ENCODE measurements at places on chromosomes 4 and X.
A peak's percentile ranks its signal among the peaks of the same experiment; 100 is the strongest.

GRCh38 chr4:111466811-111467604 lies 678.2 kb upstream of the FAM241A start:
- DNase-seq: peak; percentile 26

DNA sequence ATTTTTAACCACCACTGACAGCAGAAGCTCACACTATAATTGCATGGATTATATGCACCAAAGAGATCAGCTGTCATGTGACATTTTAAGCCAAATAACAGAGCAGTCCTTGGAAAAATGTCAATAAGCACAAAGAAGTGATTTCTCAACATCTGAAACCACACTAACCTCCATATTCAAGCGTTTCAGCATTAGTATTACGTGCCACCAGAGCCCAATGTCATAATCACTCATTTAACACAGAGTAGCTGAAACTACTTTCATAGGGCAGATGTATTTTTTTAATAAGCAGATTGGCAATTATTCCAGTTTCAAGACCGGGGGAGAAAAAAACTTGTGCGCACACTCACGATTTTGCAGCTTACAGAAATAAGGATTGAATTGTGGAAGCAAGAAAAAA lies 76.6 kb downstream of the SH3KBP1 start:
- no peak for DNase-seq

- DNase-seq: no peak
Measured at GRCh38 chr4:92120810-92121498, 182.8 kb upstream of the GRID2 start.

DNA sequence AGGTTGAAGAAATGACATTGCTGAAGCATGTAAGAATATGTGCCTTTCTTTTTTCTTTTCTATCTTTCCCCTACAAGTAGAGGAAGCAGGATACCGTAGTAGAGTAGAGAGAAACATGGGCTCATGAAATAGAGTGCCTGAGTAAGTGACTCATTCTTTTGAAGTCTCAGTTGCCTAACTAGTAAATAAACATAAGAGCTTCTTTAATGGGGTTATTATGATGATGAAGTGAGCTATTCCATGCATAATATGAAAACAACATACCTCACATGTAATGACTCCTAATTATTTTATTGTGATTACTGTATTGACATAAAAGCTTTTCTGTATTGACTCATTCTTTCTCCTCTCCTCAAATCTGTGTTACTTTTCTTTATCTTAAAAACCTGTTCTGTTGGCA lies 1538.2 kb downstream of the TECRL start:
- DNase-seq: no peak

DNA sequence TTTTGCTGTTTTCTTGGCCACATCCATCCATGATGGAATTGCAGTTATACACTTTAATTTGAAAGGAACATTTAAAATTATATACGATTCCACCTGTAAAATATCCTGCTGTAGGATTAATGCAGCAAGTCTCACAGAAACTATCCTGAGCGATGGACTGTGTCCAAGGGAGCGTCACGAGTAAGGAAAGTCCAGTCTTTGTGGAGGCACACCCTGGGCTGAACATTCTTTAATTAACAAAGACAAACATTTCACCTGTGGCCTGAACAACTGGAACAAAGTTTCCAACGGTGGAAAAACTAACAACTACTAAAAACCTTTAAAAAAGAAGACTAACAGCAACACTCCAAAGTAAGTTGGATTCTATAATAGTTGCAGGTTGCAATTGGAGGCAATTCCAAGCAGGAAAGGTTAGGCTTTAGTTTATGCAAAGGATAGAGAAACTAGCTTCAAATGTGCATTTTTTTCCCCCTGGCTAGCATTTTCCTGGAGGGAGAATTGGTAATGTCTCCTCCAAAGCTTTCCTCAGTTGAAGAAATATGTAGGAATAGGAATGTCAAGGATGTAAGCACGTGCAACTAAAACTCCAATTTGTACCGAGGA lies 11.0 kb downstream of the EREG start:
- no peak for DNase-seq

- no peak for DNase-seq
Measured at GRCh38 chr4:151750156-151750555, 10.7 kb downstream of the GATB start.

GRCh38 chr4:7189475-7190277 lies 2.7 kb upstream of the SORCS2 start:
- DNase-seq: no peak

GRCh38 chr4:54784161-54784671 lies 126.5 kb downstream of the KIT start:
- peak; percentile 91 for DNase-seq

DNA sequence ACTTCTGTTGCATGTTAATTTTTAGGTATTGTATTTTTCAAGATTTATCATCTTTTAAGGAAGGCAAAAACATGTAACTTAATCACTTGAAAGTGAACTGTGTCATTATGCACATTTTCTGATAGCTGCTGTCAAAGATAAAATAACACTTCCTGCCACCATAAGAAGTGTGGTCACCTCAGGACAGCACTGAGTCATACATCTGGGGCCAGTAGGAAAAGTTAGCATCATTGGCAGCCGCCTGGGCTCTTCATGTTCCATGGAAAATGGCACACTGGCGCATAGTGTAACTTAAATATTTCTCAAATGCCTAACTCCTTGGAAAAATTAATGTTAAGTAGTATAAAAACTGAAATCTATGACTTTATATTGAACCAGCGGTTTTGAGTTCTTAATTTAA lies 24.2 kb downstream of the CNKSR2 start:
- no peak for DNase-seq

- no peak for DNase-seq
Measured at GRCh38 chr4:37652747-37653527, 33.2 kb downstream of the RELL1 start.

DNA sequence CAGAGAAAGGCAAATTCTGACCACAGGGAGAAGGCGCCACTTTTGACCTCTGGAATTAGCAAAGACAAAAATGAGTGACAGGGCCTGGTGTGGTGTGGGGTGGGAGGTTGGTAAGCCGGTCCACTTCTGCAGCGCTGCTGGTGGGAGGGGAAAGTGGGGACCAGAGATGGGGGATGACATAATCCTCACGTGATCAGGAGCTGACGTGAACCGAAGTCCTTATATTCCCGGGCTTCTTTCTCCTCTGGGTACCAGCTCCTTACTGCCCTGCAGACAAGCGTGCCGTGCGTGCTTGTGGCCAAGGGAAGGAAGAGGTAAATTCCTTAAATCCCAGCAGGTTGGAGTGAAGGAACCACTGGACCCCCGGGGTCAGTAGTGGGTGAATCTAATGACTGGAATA lies at the start of gene TCEAL7:
Gene TCEAL7, plus strand, starts transcription at position 249 of the 400 bp plus-strand sequence. CDS start 1,165 bp downstream, outside the sequence.
- DNase-seq: no peak

DNA sequence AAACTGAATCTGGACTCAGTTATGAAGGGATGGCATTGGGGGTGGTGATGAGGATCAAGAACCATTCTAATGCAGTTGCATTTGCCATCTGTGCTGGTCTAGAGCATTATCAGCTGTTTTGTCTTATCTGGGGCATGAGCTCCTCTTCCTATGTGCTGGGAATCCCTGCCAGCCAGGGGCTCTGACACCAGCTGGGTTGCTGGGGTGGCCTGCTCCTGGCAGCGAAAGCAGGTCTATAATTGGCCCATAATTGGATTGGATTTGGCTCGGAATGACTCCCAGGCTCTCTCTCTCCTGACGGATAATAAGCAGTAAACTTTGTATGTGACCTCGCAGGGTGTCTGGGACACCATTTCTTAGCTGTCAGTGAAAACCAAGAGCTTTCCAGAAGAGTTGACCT lies 34.1 kb downstream of the SMPX start:
- DNase-seq: no peak

DNA sequence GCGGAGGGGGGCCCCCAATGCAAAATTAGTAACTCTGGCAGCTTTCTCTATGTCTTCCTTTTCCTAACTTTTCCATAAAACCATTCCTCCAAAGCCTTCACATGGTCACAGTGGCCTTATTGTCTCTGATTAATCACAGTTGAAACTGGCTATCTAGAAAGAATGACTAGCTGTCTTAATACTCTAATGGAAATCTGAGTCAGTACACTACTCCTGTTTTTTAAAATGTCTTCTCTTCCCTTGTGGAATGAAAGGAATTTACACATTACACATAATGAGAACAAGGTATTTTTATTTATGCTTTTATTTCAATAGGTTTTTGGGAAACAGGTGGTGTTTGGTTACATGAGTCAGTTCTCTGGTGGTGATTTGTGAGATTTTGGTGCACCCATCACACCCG lies 66.3 kb upstream of the PUDP start:
- no peak for DNase-seq

- DNase-seq: no peak
Measured at GRCh38 chr4:87042986-87043820, 108.4 kb downstream of the AFF1 start.

GRCh38 chrX:104432321-104432720 lies 133.7 kb upstream of the IL1RAPL2 start:
- DNase-seq: no peak

- DNase-seq: no peak
Measured at GRCh38 chr4:186979961-186980745, 256.5 kb upstream of the FAT1 start.

DNA sequence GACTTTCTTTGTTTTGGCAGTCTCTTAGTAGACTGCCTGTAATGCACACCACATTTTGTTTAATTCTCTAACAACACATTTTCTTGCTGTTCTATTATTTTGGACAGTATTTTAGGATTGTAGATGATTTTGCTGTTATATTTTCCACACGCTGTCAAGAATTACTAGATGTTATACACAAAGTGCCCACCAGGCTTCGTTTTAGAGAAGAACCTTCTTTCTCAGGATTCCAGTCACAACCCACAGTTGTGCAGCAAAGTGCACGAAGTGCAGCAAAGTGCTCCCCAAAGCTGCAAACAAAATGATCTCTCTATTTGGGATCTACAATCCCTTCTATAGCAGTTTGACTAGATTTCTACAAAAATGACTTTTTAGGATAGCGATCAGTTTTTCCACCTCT lies 2.4 kb downstream of the ZNF141 start:
- no peak for DNase-seq

DNA sequence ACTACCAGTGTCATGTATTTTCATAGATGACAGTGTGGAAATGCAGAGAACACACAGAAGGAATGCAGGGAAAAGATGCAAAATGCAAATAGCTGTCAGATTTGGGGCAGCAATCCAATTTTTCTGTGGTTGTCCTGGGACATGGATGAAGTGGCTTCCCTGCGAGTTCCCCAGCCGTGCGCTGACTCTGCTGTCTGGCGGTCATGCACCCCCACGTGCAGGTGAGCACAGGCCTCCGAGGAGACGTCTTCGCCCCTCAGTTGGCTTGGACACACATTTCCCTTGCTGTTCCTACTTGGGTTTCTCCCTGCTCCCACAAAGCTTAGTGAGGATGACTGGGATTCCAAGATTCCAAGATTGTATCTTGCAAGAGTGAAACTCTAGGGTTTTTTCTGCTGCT lies 24.4 kb downstream of the BLOC1S4 start:
- no peak for DNase-seq

DNA sequence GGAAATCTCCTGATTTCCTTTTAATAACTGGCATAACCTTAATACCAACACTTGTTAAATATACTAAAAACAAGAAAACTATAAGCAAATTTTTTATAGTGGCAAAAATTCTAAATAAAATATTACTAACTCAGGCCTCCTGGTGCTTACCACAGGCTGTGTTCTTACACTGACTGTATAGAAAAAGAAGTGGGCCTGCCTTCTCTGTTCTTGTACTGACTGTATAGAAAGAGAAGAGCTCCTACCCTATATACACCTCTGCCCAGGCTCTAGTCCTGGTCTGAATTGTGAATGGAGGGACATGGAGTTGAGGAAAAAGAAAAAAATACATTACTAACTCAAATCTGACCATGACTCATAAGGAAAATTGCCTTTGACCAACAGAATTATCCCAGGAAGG lies 7.5 kb downstream of the ZNF41 start:
- DNase-seq: no peak
